Activated CD4-positive, alpha-beta T cell treated with anti-CD3 and anti-CD28 coated beads, Interleukin-2, amount 50 U/mL, for 16 hours (primary cell): ENCODE measurements at places on chromosomes 11 and 22.
A peak's percentile ranks its signal among the peaks of the same experiment; 100 is the strongest.

GRCh38 chr22:27378311-27378800 lies 423.2 kb downstream of the MN1 start:
- no peak for DNase-seq

- DNase-seq = no peak
These were observed 220.1 kb upstream of the SORL1-AS1 start for GRCh38 chr11:121672630-121673487.

- DNase-seq = no peak
These were observed 7.6 kb upstream of the OR52K2 start for GRCh38 chr11:4441515-4441914.

GRCh38 chr22:50209893-50210292 lies 9.1 kb downstream of the SELENOO start:
- peak; percentile 63 for DNase-seq

DNA sequence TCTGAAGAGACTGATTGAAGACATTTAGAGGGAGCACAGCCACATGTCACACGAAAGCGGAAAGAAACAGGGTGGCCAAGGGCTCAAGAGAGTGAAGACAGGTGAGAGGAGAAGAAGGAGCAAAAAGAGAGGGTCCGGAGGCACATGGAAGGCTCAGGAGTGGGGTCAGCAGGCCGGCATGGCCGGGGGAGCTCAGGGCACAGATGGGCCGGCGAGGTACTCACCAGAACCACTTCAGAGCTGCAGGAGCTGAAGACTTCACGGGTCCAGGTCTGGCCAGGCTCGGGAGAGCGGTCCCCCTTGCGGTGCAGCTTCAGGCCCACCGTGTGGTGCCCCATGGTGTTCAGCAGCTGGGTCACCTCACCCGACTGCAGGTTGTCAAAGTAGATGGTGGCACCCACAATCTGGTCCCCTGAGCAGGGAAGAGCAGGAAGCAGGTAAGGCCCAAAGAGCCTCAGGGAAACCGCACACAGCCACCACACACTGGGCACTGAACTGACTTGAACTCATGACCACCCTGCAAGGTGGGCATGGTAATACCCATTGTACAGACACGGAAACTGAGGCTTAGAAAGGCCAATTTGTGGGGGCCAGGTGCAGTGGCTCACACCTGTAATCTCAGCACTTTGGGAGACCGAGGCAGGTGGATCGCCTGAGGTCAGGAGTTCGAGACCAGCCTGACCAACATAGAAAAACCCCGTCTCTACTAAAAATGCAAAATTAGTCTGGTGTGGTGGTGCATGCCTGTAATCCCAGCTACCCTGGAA lies 11.6 kb downstream of the AHNAK start:
- DNase-seq = no peak

DNA sequence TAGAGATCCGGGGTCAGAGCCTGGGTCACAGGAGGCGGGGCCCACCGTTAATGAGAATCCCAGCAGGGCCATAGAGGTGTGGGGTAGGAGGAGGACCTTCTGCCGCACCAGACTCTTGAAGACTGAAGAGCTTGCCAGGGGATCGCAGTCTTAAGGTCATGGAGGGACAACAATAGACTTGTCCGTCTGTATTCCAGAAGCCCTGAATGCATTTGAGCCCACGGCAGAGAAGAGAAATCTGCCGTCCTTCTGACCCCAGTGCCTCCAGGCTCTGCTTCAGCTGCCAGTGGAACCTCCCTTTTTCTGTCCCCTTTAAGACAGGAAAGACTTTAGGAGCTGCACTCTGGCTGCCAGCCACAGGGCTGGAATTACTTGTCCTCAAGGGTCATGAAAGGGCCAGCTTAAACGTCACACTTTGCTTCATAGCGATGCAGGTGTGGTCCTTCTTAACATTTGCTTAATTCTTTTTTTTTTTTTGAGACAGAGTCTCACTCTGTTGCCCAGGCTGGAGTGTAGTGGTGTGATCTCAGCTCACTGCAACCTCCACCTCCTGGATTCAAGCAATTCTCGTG lies 15.5 kb upstream of the ST3GAL4 start:
- no peak for DNase-seq

DNA sequence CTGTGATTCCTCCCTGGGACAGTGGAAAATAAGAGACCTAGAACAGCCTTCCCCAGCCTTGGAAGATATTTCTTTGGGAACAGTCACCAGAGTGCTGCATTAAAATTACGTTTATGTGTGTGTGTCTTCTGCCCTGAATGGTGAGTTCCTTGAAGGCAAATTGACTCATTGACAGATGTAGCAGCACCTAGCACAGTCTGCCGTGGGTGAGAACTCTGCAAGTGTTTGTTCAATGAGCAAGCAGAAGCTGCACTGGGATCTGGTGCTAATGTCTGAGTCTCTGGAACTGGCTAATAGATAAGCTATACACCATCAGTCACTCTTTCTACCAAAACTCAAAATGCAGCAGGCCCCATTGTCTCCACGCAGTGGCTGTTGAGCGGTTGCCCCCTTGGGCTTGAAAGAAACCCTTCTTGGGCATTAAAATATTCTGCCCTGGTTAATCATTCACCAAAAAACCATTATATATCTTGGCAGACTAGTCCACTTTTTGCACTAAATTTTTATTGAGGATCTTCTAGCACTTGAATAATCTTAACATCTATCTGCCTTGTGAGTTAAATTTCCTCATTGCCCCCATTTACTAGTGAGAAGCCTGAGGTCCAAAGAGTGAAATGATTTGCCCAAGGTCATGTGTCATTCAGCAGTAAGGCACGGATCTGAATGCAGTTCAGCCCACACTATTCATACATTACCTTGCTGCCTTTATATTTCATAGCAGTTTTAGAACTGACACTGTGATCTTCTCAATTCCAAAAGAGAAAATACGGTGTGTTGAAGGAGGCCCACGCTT lies 87.8 kb upstream of the GALNT18 start:
- DNase-seq = no peak

DNA sequence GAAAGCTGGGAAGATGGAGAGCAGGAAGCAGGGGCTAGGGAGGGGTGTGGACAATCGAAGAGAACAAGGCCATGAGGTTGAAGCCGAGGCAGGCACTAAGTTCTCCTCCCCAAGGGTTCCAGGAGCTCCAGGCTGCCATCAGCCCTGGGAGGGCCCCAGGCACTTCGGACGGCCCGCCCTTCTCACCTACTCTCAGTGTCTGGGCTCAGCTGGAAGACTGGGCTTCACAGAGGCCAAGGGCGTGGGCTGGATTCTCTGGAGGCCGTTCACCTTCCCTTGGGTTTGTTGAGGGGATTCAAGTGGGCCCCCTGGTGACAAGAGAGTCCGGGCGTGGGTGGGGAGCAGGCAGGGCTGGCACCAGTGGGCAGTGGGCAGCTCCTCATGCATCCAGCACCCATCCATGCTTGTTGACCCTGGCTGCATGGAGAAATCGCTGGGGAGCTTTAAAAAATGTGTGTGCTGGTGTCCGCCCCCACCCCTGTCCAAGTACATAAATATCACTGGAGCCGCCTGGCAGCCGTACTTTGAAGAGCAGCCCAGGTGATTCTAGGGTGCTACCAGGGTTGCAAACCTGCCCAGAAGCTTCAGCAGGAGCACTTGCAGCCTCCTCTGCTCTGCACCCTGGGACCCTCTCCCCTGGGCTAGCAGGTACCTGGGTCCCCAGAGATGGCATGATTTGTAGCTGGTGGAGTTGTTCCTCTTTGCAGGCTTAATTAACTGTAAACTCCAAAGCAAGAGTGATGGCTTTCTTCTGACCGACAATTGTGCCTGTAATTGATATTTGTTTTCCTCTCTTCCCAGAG lies 74.3 kb downstream of the RTL6 start:
- DNase-seq = no peak

DNA sequence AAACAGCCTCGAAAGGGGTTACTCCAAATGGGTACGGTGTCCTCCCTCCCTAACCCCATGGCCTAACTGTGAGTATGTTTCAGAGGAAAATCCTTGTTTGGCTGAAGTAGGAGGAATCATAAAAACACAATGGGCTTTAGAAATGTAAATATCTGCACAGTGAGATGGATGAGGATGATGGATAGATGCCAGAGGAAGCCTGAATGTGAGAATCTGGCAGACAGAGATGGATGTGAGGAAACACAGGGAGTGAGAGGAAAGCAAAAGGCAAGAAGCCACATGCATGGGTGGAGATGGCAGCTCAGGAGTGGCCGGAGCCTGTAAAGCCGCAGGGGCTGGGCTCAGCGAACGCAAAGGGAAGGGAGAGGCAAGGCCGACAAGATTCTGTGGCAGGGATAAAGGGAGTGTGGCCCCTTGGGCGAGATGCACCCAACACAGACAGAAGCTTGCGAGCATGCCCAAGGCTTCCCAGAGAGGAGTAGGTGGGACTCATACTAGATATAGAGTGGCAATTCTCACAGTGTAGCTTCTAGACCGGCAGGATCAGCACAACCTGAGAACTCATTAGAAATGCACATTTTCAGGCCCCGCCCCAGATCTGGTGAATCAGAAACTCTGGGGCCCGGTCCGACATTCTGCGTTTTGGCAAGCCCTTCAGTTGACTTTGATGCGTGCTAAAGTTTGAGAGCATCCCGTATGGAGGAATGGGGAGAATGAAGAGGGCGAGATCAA lies 237.3 kb upstream of the CADM1 start:
- no peak for DNase-seq

GRCh38 chr11:121681550-121682268 lies 228.9 kb upstream of the SORL1-AS1 start:
- no peak for DNase-seq

GRCh38 chr11:115848080-115848479 lies 343.9 kb upstream of the CADM1 start:
- no peak for DNase-seq

- DNase-seq = no peak
These were observed 792.5 kb upstream of the LRRC4C start for GRCh38 chr11:42251984-42252383.

DNA sequence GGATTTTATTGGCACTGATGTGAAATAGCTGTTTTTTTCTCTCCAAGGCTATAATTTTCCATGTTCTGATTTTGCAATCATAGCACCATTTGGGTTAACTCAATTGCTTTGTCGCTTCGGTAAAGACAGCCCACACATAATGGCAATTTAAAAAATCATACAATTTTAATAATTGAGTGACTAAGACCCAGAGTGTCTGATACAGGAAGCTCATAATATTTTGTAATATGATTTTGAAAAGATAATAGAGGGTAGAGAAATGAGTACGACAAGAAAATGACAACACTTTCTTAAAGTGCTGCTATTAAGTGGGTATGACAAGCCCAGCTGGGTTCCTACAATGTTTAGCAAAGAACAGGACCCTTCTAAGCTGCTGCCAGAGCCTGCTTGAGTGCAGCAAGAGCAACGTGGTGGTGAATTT lies 439.1 kb downstream of the METTL15 start:
- DNase-seq = no peak

DNA sequence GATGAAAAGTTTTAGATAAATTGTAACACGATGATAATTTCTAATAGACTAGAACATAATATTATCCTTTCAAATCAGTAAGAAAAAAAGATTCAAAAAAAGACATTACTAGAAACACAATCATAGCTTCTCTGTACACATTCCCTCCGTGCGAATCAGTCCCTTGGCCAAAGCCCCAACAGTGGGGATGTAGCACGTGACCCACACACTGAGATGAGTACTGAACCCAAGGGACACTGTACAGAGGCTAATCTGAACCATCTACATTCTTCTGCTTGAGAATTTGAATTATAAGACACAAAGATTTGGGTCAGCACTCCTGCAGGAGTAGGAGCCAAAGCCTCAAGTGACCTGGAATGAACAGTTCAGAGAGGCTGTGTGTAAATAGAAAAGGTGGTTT lies 353.7 kb downstream of the INSC start:
- no peak for DNase-seq

DNA sequence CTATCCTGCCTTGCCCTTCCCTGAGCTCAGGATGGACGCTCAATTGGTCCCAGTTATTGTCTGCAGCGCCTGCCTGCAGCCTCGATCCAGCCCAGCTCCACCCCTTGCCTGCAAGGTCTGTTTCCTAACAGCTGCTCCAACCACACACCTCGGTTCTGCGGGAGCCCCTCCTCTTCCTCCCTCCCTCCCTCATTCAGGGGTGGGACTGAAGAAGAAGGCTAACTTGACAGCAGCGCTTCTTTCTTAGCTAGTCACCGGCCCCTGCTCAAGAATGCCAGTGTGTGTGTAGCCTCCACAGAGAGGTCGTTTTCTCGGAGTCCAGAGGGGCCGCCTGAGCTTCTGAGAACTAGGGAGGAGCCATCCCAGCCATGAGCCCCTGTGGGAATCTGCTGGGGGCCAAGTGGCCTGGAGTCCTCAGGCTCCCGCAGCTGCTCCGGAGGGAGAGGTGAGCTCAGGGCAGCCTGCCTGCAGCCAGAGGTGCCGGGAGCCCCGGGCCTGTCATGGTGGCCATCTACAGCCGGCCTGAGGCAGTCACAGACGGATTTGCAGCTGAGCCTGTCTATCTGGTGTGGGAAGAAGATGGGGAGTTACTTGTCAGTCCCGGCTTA lies 36.1 kb downstream of the LIMK2 start:
- peak; percentile 65 for DNase-seq

DNA sequence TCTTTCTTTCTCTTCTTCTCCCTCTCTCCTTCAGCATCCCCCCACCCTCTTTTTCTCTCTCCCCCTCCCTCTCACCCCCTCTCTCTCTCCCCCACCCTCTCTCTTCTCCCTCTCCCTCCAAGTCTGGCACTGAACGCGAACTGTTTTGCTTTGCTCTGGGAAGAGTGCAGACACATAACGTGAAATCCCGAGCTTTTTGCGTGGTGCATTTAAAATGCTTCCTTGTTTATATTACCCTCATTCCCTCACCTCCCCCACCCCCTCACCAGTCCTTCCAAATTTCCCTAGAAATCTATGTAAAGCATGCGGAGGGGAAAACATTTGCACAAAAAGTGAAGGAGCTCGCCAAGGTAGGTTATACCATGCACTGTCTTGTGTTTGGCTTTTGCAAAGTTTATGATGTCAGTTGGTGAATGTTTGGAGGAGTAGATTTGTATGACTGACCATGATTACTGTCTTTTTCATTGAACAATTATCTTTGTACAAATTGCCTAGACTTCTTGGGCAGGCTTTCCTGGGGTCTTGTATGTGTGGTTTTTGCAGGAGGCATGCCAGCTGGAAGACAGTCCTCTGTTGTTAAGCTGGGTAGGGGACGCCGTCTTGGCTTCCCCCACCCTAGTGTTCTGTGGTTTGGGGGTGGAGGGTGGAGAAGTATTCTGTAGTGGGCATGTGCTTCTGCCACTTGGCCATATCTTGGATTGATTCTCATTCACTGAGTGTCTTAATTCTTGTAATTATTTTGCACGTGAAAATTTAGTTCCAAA lies 123.7 kb upstream of the HSD17B12 start:
- DNase-seq = no peak

DNA sequence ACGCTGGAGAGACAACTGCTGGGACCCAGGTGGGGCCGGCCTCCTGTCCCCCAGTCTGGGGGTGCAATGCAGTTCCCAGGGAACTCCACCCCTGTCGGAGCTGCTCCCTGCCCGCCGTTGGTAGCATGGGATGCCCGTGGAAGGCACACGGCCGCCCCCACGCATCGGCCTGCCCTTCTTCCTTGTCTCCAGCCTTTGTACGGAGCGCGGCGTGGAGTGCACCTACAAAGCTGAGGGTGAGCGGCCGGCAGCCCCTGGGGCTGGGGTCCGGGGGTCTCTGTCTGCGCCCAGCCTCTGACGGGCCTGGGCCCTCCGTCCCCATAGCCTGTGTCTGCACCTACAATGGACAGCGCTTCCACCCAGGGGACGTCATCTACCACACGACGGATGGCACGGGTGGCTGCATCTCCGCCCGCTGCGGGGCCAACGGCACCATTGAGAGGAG lies 23.2 kb downstream of the MUC5AC start:
- no peak for DNase-seq
